Chondrocyte (in vitro differentiated cells): ENCODE measurements at places on chromosomes 5 and 9.

- no peak overlapping the region for H3K4me3 ChIP-seq
- DNase-seq: no peak
- H3K27ac ChIP-seq: no peak overlapping the region
- H3K36me3 ChIP-seq: no peaks in the 10 kb centered on the region
Measured at GRCh38 chr9:101912698-101913097, 174.3 kb upstream of the GRIN3A start.

- no peaks in the 10 kb centered on the region for H3K36me3 ChIP-seq
- no peak overlapping the region for H3K4me3 ChIP-seq
- no peak for DNase-seq
- peaks cover 9% of the 10 kb centered on the region for H3K4me1 ChIP-seq
- H3K27ac ChIP-seq: no peak overlapping the region
- H3K27me3 ChIP-seq: peaks cover 3% of the 10 kb centered on the region
Measured at GRCh38 chr5:56585999-56586691, 229.2 kb upstream of the MAP3K1 start.

GRCh38 chr5:56102889-56103288 is 108.1 kb upstream of the IL6ST start:
- no peak overlapping the region for H3K27ac ChIP-seq
- H3K4me1 ChIP-seq: peaks cover 19% of the 10 kb centered on the region
- DNase-seq: no peak
- peaks cover 3% of the 10 kb centered on the region for H3K36me3 ChIP-seq
- no peak overlapping the region for H3K4me3 ChIP-seq

- H3K27ac ChIP-seq: no peak overlapping the region
- no peak for DNase-seq
Measured at GRCh38 chr5:55176176-55176818, 3.3 kb upstream of the CDC20B start.

- H3K4me1 ChIP-seq: peaks cover 7% of the 10 kb centered on the region
- no peak overlapping the region for H3K4me3 ChIP-seq
- no peaks in the 10 kb centered on the region for H3K27me3 ChIP-seq
- H3K27ac ChIP-seq: no peak overlapping the region
Measured at GRCh38 chr9:116632990-116633838, 53.9 kb upstream of the TRIM32 start.

- peaks cover 82% of the 10 kb centered on the region for H3K4me1 ChIP-seq
- H3K27me3 ChIP-seq: no peaks in the 10 kb centered on the region
- peak; percentile 95 for DNase-seq
- H3K27ac ChIP-seq: peak overlapping the region; percentile 98
- H3K4me3 ChIP-seq: peak overlapping the region; percentile 51
Measured at GRCh38 chr5:15008476-15008875, 136.9 kb upstream of the ANKH start.

DNA sequence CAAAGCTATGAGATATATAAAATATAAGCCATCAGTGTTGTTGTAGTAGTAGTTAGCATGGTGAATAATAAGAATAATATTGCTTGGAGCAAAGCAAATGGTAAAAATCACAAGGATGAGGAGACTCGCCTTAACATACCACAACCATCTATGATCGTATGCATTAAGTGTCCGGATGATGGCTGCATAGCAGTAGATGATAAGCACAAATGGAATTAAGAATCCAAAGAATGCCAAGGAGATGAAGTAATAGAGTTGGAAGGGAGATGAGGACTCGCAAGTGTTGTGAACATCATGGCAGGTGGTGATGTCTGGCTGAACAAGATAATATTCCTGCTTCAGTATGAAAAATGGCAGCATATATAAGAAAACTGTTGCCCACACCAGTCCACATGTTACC is 5.5 kb downstream of the F2RL2 start:
- peak overlapping the region; percentile 62 for H3K27ac ChIP-seq
- no peak for DNase-seq
- H3K4me1 ChIP-seq: peaks cover 53% of the 10 kb centered on the region
- no peak overlapping the region for H3K4me3 ChIP-seq
- no peaks in the 10 kb centered on the region for H3K27me3 ChIP-seq

- H3K36me3 ChIP-seq: peaks cover 13% of the 10 kb centered on the region
- H3K27ac ChIP-seq: peak overlapping the region; percentile 22
- no peak for DNase-seq
Measured at GRCh38 chr5:43301653-43302091, 11.5 kb downstream of the HMGCS1 start.

DNA sequence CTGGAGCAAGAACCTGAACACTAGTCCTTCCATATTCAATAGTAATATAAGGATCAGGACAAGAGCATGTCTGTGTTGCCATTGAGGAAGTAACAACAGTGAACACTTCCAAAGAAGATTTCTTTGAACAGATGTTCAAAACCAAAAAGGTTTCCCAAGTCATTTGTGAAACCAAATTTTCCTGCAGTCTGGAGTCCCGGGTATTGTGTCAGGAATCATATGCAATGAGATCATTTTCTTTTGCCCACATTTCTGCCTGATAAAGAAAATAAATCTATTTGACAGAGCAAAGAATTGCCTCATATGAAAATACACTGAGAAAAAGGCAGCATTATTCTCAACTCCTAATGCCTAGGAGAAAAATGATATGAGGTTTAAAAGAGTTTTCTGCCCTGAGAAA is 151.7 kb downstream of the SNX18 start:
- H3K4me1 ChIP-seq: peaks cover 73% of the 10 kb centered on the region
- H3K4me3 ChIP-seq: no peak overlapping the region
- no peak for DNase-seq
- peak overlapping the region; percentile 62 for H3K27ac ChIP-seq

- H3K27ac ChIP-seq: no peak overlapping the region
- H3K4me3 ChIP-seq: no peak overlapping the region
- H3K36me3 ChIP-seq: no peaks in the 10 kb centered on the region
- H3K27me3 ChIP-seq: no peaks in the 10 kb centered on the region
Measured at GRCh38 chr9:109238125-109238524, 71.1 kb upstream of the FRRS1L start.

DNA sequence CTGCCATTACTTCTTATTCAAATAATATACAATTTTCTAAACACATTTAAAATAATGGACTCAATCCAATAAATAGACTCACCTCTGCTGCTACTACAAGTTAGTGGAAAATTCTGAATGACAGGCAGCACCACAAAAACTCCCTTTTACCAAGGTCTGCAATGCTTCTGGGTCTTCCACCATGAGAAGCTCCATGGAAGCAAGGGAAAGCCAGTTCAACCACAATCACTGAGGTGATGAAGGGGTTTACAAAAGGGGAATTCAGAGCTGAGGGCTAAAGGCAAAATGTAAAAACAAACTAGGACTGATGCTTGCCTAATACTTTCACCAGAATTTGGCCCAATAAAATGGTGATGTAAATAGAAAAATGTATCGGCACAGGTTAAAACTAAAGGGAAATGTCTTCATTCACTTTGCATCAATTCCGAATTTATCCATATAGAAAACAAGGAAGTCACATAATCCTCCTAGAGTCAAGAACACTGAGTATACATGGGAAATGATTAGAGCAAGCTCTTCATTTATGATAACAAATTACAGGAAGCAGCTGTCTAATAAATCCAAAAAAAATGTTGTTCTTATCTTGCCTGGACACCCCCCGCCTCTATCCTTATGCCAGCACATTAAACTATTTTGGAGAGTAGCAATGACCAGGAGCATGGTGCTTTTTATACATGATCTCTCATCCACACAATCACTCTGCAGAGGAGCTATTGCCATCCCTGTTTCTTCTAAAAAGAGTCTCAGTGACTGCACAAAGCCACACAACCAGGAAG is 66.3 kb upstream of the NFIB start:
- peaks cover 9% of the 10 kb centered on the region for H3K4me1 ChIP-seq
- no peaks in the 10 kb centered on the region for H3K27me3 ChIP-seq
- no peak overlapping the region for H3K27ac ChIP-seq
- no peak for DNase-seq

DNA sequence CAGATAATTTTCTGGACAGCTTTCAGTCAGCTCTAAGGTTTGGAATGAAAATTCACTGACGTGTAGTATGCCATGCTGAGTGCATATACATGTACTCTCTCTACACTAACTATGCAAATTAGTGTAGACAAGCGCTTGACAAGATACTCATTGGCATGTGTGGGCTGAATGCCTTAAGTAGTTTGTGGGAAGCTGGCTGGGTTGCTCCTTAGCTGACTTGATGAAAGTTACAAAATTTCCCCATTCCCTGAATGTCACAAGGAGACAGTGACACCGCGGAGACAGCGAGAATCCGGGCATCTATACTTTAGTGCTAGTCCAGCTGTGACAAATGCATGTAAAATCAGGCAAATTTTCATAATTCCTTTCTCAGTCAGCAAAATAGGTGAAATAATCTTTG is 51.6 kb upstream of the C5orf46 start:
- no peak overlapping the region for H3K27ac ChIP-seq
- H3K4me1 ChIP-seq: peaks cover 14% of the 10 kb centered on the region
- no peak overlapping the region for H3K4me3 ChIP-seq
- peaks cover 3% of the 10 kb centered on the region for H3K36me3 ChIP-seq
- H3K27me3 ChIP-seq: no peaks in the 10 kb centered on the region

DNA sequence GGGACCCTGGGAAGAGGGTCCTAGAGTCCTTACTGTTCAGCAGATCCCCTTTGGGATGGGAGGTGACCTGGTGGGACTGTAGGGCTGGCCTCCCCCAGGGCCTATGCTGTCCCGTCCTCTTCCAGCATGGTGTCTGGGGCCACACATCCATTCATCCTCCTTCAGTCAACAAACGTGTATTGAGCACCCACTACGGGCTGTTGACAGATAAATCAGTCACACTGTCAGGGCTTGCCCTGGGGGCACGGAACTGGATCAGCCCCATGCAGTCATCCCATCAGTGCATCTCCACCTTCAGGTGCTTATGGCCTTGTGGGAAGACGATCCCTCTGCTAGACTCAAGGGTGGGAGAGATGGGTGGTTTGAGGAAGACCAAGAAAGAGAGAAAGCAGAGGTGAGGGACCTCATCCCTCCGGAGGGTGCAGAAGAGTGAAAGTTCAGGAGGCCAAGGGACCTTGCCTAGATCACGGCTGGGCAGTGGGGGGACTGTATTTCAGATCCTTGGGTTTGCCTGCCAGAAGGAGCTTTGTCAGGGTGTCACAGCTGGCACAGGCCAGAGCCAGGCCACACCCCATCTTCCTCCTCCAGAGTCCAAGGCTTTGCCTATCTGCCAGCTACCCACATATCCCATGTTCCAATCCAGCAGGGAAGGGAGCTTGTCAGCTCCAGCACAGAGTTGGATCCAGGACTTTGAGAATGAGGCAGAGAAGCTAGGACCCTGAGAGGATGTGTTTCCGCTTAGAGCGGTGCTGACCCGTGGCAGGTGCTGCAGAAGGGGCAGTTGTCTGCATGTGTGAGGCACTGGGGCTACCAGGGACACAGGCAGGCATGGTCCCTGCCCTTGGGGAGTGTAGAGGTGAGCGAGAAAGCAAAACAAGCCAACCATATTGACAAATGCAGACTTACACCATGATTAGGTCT is 30.5 kb downstream of the COL27A1 start:
- no peak overlapping the region for H3K27ac ChIP-seq

GRCh38 chr9:4066120-4066519 is 233.7 kb downstream of the GLIS3 start:
- no peak overlapping the region for H3K4me3 ChIP-seq
- no peak overlapping the region for H3K27ac ChIP-seq
- DNase-seq: no peak
- peaks cover 33% of the 10 kb centered on the region for H3K4me1 ChIP-seq
- peaks cover 1% of the 10 kb centered on the region for H3K36me3 ChIP-seq
- no peaks in the 10 kb centered on the region for H3K27me3 ChIP-seq

GRCh38 chr9:136156209-136157120 is 37.8 kb upstream of the TMEM250 start:
- H3K27ac ChIP-seq: no peak overlapping the region
- DNase-seq: no peak
- H3K36me3 ChIP-seq: no peaks in the 10 kb centered on the region
- peaks cover 3% of the 10 kb centered on the region for H3K4me1 ChIP-seq
- no peak overlapping the region for H3K4me3 ChIP-seq
- H3K27me3 ChIP-seq: peaks cover 25% of the 10 kb centered on the region

DNA sequence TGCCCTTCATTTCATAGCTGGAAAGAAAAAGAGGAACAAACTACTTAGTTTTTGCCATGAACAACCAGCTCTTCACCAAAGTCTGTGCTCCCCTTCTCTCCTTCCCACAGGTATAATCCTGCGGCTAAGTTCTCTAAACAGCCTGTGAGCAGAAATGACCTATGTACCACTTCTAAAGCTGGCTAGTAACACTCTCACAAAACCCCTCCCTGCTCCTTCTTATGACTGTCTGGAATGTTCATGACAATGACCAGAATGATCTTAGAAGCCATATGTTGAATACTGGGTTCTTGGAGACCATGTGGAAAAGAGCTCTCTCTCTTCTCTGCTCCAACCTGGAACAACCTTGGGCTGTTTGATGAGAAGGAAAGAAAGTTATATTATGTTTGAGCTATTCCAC is 12.9 kb upstream of the AMACR start:
- DNase-seq: no peak
- no peak overlapping the region for H3K4me3 ChIP-seq
- H3K27me3 ChIP-seq: no peaks in the 10 kb centered on the region

DNA sequence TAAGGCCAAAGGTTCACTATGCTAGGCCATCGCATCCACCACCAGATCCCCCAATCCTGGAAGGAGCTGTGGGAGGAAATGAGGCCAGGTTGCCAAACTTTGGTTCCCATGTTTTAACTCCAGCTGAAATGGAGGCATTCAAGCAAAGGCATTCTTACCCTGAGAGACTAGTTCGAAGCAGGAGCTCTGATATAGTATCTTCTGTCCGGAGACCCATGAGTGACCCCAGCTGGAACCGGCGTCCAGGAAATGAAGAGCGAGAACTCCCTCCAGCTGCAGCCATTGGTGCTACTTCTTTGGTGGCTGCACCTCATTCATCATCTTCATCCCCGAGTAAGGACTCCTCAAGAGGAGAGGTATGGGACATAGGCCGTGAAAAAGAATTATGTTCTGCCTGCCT is 75.6 kb downstream of the GAPVD1 start:
- H3K4me1 ChIP-seq: peaks cover 15% of the 10 kb centered on the region
- no peak overlapping the region for H3K4me3 ChIP-seq
- H3K27me3 ChIP-seq: no peaks in the 10 kb centered on the region
- no peak overlapping the region for H3K27ac ChIP-seq
- H3K36me3 ChIP-seq: peaks cover 33% of the 10 kb centered on the region

DNA sequence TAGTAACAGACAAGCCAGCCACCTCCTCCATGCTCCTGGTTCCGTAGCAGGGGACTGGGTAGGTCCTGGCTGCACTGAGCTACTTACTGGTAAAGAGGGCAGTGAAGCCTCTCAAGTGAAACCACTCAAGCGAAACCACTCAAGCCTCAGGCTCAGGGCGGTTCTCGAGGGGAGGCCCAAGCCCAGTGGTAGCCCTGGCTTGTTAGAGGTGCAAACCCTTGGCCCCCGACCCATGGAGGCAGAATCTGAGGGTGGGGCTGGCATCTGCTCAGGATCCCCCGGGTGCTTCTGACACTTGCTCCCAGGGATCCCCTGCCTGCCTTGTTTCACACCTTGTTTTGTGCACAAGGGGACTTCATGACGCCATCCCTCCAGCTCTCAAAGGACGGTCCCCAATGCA is 76.5 kb upstream of the OLFM1 start:
- no peaks in the 10 kb centered on the region for H3K36me3 ChIP-seq
- H3K27ac ChIP-seq: no peak overlapping the region

GRCh38 chr5:112174959-112175594 is 244.0 kb downstream of the EPB41L4A start:
- peaks cover 5% of the 10 kb centered on the region for H3K4me1 ChIP-seq

GRCh38 chr5:111756581-111757354 is at the start of gene NREP:
Gene NREP (minus strand): TSS chr5:111757194. CDS start chr5:111755772, 1,422 bp downstream.
- peaks cover 16% of the 10 kb centered on the region for H3K36me3 ChIP-seq
- peak within 1 kb of the TSS; percentile 88 for H3K4me3 ChIP-seq
- DNase-seq: no peak
